ENCODE measurements at places on chromosomes 4 and X.
A peak's percentile ranks its signal among the peaks of the same experiment; 100 is the strongest.

DNA sequence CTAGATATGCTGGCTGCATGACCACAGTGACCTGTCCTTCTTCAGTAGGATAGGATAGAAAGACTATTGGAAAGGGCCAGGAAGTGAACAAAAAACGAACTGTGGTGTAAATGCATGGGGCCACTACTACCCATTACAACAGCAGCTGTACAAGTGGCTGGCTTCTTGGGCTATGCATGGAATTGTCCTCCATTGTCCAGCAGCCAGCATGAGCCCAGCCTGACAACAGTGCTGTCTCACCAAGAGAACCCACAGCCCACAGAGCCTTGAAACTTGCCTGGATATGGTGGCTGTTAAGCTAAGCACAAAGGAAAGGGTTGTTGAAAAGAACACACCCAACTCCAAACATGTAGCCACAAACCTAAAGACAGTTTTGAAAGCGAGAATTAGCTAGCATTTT, 330.2 kb upstream of the F9 start:
- no peak for ATAC-seq

DNA sequence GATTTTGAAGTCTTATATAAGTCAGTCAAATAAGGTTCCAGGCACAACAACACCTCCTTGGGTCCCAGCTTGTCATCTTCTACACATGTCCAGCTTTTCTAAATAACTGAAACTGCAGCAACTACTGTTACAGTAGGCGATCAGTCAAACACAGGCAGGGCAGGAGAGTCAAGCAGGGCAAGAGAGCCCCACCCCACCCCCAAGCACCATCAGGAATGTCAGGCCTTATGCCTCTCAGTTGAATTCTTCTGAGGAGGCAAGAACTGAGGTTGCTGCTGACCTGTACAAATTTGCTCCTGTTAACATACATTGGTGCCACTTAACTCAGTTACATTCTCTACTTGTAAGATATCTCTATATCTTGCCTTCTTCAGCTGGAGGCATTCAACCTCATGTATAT, 608.8 kb upstream of the PCDH10 start:
- ATAC-seq: no peak

DNA sequence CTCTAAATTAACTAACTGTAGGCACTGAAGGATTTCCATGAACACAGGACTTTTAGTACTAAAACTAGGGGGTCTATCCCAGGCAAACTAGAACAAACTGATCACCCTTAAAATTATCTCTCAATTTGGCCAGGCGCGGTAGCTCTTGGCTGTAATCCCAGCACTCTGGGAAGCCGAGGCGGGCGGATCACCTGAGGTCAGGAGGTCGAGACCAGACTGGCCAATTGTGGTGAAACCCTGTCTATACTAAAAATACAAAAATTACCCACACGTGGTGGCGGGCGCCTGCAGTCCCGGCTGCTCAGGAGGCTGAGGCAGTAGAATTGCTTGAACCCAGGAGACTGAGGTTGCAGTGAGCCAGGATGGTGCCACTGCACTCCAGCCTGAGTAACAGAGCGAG, 436.6 kb downstream of the RPA4 start:
- no peak for ATAC-seq

DNA sequence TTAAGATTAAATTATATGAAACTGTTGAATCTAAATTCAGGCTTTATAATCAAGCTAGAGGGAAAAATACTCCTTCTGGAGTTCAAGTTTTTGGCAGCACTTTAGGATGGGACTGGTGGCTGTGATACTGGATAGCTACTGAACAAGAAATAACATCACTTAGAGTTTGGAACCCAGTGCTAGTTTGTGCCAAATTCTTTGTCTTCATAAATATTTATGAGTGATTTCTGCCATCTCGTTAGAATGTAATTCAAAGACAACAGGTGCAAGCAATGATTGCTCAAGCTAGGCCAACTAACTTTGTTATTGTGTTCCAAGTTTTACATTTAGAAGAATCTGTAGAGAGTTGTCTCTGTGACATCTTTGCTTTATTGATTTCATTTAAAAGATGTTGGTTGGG, 417.9 kb downstream of the FAT4 start:
- no peak for ATAC-seq

DNA sequence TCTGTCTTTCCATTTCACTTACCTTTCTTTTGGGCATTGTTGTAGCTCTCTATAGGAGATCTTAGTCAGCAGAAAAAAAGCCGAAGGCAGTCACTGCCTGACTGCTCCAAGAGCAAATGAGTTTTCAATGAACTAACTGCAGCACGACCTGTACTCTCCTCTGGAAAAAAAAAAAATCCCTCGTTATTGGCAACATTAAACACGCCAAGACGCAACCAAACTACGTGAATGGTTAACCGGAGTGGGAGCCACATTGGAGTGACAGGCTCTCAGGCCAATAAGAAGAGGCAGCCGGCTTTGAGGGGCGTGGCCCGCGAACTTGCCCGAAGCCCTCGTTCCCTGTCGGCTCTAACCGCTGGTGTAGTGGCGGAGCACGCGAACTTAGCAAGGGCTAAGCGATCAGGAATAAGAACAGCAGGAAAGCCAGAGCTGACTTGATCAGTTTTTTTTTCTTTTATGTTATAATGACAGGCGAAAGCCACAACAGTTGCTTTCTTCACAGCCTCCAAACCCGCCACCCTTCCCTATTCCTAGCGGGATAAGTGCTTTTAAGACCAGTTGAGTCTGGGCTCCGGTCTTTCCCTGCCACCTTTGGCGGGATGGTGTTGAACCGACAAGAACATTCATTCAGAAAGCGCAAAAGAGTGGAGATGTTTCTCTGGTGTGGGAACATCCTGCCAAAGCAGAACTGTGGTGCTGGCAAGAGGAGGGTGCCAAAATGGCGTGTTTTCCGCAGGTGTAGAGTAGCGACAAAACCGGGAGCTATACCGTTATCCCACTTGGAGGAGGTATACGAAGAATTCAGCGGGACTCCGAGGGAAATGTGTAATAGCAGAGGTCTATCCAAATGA, 80.0 kb downstream of the HMGN5 start:
- peak; percentile 98 for ATAC-seq

- no peak for ATAC-seq
Measured at GRCh38 chr4:16278178-16278577, 51.9 kb upstream of the TAPT1 start.

- ATAC-seq: no peak
Measured at GRCh38 chr4:144591401-144591800, 54.6 kb upstream of the HHIP start.

DNA sequence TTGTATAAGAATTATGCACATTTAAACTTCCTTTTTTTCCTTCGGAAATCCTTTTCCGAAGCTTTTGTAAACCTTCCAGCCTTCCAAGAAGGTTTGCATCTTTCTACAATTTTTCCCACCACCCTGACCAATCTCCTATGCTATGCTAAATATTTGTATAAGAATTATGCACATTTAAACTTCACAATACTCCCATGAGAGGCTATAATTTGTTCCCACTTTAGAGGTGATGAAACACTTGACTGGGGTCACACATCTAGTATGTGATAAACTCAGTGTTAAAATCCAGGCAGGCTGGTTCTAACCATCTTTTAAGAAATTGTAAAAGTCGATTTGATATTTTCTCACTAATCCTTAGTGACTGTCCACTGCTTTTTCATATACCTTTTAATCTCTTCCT, 22.1 kb downstream of the NUDT6 start:
- ATAC-seq: no peak

GRCh38 chr4:70956549-70957210, 36.8 kb upstream of the DCK start:
- ATAC-seq: no peak

DNA sequence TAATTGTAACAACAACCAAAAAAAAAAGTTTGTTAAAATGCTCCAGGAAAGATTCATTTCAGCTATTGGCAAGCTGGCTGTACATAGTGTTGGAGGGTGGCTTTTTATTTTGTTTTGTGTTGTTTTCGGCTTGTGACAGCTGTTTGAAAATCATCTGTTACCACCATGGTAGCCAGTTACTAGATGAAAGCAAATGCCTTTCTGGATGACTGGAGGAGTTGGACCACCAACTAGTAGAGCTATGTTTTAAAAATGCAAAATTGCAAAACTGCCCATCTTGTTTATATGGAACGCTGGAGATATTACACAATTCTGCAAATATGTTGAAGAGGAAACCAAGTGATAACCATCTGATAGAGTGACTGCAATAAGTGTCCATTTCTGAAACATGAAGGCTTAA, 53.2 kb upstream of the TNIP3 start:
- ATAC-seq: no peak

GRCh38 chrX:19683817-19684216, 168.5 kb upstream of the MAP3K15 start:
- no peak for ATAC-seq

- no peak for ATAC-seq
Measured at GRCh38 chrX:88366314-88366713, 380.7 kb upstream of the CPXCR1 start.

DNA sequence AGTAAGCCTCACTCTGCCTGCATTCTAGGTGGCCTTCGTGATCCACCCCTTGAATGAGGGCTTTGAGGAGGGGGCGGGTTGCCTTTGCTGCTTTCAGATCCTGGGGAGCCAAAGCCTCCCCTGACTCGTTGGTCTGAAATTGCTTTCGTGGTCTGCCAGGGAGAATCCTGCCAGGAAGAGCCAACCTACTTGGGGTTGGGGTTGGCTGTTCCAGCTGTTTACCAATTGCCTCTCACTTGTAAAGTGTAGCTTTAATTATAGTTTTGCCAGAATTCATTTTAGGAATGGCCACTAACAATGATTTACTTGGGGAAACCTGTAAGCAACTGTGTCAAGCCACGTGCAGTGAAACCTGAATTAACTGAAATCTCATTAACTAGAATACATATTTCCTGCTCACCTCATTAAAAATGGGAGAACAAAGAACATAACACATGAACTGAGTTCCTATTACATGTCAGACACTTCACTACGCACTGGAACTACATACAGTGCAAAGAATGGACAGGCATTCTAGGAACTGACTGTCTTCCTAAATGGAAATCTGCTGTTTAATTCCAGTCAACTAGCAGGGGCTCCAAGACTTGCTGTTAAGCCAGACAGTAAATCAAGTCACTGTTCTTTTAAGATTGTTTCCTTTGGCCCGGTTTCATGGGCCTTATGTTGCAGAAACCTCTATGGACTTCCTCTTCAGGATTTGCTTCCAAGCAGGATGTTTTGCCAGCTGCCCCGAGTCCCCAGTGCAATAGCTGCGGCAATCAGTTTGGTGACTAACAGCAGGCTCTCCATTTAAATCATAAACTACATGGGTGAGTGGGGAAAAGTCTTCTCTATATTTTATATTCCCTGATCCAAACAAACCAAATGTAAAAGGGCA, 16.4 kb upstream of the NKRF start:
- ATAC-seq: no peak

- ATAC-seq: no peak
Measured at GRCh38 chrX:109600237-109600651, 24.7 kb downstream of the KCNE5 start.

- ATAC-seq: no peak
Measured at GRCh38 chr4:141571362-141571761, 65.0 kb upstream of the IL15 start.

DNA sequence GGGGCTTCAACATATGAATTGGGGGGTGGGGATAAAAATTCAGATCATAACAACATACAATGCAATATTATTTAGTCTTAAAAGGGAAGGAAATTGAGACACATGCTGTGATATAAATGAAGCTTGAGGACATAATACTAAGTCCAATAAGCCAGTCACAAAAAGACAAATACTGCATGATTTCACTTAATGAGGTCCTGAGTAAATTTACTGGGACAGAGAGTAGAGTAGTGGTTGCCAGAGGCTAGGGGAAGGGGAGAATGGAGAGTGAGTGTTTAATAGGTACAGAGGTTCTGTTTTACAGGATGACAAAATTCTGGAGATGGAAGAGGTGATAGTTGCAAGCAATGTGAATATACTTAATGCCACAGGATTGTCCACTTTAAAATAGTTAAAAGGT, 89.2 kb upstream of the RAPGEF2 start:
- ATAC-seq: no peak

- no peak for ATAC-seq
Measured at GRCh38 chr4:42159271-42160001, 7.0 kb upstream of the BEND4 start.

DNA sequence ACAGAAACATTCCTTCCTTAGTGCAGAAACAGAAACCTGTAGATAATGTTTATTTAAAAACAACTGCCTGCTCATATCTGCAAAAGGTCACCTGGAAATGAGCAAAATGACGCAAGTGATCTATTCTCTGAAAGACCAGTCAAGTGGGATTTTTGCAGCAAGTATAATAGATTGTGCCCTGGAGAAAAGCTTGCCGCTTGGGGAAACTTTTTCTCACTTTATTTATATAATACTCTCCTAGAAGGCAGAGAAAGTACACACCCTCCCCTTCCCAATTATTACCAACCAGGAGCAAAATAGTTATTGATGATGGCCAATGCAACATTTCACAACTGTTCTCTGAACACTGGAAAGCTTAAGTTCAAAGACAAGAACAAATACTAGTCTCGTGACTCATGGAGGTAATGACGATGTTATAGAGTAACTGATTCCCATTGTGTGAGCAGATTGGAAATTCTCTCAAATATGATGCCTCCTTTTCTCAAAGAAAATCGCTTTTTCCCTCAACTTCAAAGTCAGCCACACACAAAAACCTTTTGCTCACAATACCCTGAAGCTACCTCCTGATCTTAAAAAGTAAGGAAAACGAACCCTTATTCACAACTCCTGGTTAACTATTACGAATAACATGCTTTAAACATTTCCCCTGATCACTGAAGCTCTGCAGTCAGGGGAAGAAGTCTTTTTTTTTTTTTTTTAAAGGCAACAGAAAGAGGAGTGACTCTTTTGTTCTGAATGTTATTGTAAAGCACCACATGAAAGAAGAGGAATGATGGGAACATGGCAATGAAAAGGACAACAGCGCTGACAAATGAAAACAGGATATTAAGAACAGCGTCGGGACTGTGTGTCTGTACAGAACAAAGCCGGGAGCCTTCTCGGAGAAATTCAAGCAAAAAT, 41.0 kb downstream of the MID1 start:
- ATAC-seq: no peak

GRCh38 chr4:76476571-76476970, 41.5 kb downstream of the SHROOM3 start:
- no peak for ATAC-seq

GRCh38 chr4:14844061-14844460, 158.2 kb upstream of the CPEB2 start:
- peak; percentile 39 for ATAC-seq

- no peak for ATAC-seq
Measured at GRCh38 chr4:156547891-156548290, 423.7 kb downstream of the PDGFC start.
